Stimulated activated CD4-positive, alpha-beta T cell treated with anti-CD3 and anti-CD28 coated beads, Interleukin-1b, Interleukin-23, amount 100 ng/mL, for 48 hours (primary cell): ENCODE measurements at places on chromosomes 5 and 9.

GRCh38 chr5:89232139-89232603, 349.2 kb upstream of the MEF2C start:
- no peak for DNase-seq

GRCh38 chr9:130779153-130779855, 55.8 kb upstream of the ABL1 start:
- DNase-seq: no peak

- no peak for DNase-seq
Measured at GRCh38 chr5:117204926-117205869, 630.6 kb upstream of the SEMA6A start.

- DNase-seq: no peak
Measured at GRCh38 chr9:137243626-137244485, 2.8 kb downstream of the TUBB4B start.

GRCh38 chr5:75044406-75044805, 8.0 kb downstream of the GCNT4 start:
- DNase-seq: no peak

DNA sequence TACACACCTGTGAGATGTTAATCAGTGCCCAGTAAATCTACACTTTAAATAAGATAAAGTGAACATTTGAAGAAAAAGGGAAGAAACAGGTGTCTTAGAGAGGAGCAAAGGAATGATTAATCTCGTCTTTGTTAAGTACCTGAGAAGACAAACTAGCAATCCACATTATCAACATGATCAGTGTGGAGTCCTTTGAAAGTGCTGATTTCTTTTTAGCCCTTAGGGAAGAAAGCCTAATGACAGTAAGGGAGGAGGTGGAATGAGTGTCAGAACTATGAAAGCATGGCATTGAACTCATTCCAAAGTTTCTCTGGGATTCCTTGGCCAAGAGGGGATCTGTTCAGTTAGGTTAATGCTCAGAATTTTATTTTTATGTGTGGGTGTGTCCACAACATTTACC, 1109.0 kb upstream of the ACO1 start:
- no peak for DNase-seq

GRCh38 chr9:93309889-93310425, 126.0 kb downstream of the WNK2 start:
- DNase-seq: no peak

DNA sequence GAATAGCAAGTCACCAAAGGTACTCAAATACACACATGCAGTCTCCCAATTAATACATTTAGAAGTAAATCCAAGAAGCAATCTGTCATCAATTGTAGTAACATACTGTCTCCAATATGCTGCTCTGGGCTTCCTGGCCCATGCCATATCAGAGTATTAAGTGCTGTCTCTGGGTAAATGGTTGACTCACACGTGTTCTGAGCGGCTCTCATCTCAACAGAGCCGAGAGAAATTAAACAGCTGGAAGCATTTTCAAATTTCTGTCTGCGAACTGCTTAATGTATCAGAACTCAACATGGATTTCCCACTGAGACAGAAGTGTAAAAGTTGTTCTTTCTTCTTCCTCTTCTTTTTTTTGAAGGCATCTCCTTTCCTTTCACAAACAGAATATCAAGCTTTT, 247.3 kb upstream of the TAS2R1 start:
- no peak for DNase-seq

- DNase-seq: no peak
Measured at GRCh38 chr5:85225388-85225787, 840.7 kb upstream of the EDIL3 start.

GRCh38 chr9:9215050-9215449, 1397.8 kb downstream of the PTPRD start:
- no peak for DNase-seq

GRCh38 chr5:111933086-111933485, 176.1 kb upstream of the NREP start:
- DNase-seq: no peak

DNA sequence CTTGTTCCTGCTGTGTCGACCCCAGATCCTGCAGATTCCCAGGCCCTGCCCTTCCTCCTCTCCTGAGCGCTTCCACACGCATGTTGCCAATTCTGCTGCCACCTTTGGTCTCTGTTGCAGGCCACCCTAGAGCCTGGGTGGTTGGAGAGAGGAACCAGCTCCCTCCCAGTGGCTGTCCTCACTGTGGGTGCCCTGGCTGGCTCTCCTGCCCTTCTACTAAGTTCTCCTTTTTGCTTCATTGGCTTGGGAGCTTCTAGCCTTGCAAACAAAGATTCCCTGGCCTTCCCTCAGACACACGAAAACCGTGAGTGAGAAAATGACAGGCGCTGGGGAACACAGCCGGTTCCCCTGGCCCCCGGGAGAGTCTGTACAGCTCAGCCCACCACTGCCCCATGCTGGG, 14.2 kb upstream of the NCS1 start:
- DNase-seq: no peak

GRCh38 chr9:16309469-16310271, 560.8 kb downstream of the BNC2 start:
- DNase-seq: no peak

DNA sequence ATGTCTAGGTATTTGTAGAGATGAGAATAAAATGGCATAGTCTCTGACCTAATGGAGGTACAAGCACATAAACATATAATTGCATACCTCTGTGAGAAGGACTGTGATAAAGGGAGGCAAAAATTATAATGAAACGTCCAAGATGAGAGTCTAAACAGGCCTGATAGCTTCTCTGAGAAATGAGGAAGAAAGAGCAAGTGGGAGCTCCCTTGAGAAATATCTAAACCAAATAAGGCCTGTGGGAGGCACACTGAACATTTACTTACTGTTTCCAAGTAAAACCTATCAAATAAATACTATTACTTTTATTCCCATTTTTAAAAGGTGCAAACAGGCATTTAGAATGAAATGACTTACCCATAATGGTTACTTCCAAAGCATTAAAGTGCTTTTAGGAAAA, 125.6 kb upstream of the PAPPA start:
- DNase-seq: no peak

- DNase-seq: no peak
Measured at GRCh38 chr5:58477760-58478376, 13.4 kb upstream of the GAPT start.

DNA sequence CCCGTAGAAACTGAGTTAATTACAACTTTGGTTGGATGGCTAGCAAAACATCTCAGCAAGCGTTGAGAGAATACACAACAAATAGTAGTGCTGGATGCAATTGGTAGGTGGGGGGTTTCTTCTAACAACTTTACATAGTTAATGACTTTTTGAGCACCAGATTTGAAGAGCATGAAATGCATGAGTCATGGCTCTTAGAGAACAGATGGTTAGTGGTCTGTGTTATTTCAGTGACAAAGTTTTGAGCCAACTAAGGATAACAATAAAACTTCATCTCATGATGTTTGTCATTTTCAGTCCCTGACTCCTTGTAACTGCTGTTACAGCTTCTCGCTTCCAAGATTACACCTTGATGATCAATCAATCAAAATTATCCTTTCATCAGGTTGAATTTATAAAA, 399.0 kb upstream of the BRINP1 start:
- DNase-seq: no peak

- DNase-seq: no peak
Measured at GRCh38 chr5:1881731-1882336, 891 bp downstream of the IRX4 start.

DNA sequence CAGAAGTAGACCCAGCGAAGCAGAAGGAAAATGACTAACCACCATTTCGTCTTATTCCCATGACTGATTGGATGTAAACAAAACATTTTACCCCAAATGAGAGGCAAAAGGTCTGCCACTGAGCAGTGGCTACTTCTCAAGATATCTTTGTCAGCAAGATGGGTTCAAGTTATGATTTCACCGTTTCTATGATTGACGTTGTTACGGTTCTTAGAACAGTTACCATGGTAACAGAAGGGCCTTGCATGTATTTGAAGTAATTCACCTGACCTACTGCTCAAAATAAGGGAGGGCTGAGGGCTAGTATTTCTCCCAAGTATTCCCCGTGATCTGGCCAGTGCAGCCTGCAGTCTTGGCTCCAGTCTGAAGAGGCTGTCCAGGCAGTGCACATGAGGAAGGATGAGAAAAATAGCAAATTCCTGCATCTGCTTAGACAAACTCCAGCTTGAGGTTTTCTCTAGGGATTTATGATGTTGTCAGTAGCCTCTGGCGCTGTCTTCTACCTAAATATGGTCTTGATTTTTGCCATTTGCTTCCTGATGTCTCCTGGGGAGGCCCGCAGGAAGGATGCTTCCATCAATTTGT, 372.7 kb downstream of the TMEM38B start:
- DNase-seq: no peak

DNA sequence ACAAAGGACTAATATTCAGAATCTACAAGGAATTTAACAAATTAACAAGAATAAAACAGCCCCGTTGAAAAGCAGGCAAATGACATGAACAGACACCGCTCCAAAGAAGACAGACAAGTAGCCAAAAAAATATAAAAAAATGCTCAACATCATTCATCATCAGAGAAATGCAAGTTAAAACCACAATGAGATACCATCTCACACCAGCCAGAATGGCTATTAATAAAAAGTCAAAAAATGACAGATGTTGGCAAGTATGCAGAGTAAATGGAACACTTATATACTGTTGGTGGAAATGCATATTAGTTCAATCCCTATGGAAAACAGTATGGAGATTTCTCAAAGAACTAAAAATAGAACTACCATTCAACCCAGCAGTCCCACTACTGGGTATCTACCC, 302.7 kb upstream of the RGMB start:
- DNase-seq: no peak

DNA sequence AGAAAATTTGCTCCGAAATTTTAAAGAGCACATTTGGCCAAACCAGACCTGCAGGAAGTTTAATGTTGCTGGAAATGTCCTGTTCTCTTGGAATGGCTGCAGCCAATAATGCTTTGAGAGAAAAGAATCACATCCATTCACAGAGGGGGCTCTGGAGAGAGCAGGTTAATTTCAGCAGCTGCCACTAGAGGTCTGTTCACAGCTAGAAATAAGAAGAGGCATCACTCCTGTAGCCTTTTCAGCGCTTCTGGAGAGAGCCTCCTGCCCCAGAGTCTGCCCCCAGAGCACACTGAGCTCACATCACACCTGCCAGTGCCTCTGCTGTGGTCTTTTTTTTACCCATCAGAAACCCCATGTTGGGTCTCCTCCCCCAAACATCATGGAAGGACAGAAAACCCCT, 124.8 kb upstream of the RAD23B start:
- no peak for DNase-seq

GRCh38 chr5:111308951-111309350, 84.8 kb downstream of the CAMK4 start:
- no peak for DNase-seq

DNA sequence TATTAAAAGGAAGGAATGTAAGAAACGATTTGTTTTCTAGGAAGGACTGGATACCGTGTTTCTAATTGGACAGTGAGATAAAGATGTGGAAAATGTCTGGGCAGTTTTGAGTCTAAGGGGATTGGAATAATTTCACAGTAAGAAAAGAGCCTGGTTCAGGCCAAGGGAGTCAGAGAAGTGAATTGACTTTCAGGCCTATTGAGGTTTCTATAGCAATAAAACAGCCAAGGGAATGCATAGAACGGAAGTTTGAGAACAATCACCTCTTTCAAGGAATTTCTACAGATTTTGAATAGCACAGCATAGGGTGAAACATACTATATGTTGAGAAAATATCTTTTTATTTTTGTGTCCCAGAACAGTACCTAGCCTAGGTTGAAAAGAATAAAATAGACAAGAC, 271.6 kb upstream of the TRPM3 start:
- no peak for DNase-seq

GRCh38 chr5:151021746-151022145, 1.4 kb downstream of the GPX3 start:
- DNase-seq: no peak

DNA sequence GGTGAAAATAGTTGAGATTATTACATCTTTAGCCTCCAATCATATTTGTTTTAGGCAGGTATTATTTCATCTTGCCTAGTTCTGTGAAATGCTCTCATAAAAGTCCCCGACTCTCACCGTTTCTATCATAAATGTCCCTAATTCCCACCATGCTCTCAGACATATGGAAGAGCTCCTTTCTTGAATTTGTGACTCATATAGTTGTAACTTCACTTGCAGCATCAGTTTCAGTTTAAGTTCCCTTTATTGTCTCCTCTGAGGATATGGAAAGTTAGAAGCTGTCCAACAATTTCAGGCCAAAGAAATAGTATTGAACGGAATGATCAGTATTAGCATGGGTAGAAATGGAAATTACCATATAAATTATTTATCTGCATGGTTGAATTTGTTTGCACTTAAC, 187.5 kb upstream of the NR4A3 start:
- no peak for DNase-seq

DNA sequence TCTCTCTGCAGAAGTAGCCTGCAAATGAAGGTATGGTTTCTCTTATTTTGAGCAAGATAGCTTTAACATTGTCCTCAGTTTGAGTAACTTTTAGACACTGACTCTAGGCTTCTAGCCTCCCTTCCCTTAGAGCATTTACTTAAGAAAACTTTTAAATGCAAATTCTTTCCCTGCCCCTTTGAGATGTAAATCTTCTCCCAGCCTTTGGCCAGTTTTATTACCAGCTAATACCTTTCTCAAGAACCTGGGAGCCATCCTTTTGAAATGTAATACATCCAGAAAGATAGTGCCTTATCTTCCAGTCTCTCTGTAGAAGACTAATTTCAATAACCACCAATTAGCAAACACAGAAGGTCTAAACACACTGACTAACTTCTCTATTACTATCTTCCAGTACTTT, 688.9 kb upstream of the CDH9 start:
- no peak for DNase-seq

DNA sequence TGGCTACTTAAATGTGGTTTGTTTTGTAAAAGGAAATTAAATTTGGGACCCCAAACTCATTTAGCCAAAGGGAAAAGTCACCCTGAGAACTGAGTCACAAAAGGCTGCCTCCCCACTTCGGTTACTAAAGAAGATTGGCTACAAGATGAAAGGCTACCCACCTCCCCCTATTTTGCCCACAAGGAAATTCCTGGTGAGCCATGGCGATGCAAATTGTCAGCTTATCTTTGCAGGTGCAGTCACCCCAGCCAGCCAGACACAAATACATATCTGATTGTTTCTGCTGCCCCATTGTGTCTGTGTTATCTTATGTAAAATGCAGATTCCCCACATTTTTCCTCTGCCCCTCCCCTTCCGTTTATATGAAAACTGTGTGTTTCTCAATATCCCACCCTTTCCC, 8.9 kb downstream of the PAEP start:
- DNase-seq: no peak

- no peak for DNase-seq
Measured at GRCh38 chr5:82150559-82150958, 127.6 kb downstream of the RPS23 start.

DNA sequence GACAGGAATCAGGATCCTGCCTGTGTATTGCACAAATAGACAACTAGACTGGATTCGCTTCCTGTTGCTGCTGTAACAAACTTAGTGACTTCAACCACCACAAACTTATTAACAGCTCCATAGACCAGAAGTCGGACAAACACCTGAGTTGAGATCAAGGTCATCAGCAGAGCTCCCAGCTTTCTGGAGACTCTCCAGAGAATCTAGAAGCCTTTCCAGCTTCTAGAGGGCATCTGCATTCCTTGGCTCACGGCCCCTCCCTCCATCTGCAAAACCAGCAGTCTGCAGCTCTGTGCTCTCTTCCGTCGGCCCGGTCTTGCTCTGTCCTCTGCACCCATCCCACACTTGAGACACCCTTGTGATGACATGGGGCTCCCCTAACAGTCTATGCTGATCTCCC, 99.1 kb downstream of the KCNT1 start:
- DNase-seq: no peak

GRCh38 chr9:123960965-123961364, 31.0 kb upstream of the DENND1A start:
- no peak for DNase-seq

GRCh38 chr5:68862560-68862959, 231.3 kb upstream of the SLC30A5 start:
- no peak for DNase-seq
